ENCODE measurements at places on chromosomes 1 and 21. TPM values are rescaled to one million over a fixed set of nuclear protein-coding genes. Genes with fewer than 3 reads are reported as not detected.

BNIPL gene
- 0.17 TPM for total RNA-seq

EDARADD gene
- not detected for total RNA-seq

KRTAP15-1 gene
- not detected for total RNA-seq

SYCP1 gene
- not detected for total RNA-seq

ABCG1 gene
- 1.6 TPM for total RNA-seq

LCE2C gene
- total RNA-seq: not detected

EVA1C gene
- 23.6 TPM for total RNA-seq

Data from pericardium fibroblast (primary cell).